ENCODE measurements at places on chromosomes 5 and 9.

DNA sequence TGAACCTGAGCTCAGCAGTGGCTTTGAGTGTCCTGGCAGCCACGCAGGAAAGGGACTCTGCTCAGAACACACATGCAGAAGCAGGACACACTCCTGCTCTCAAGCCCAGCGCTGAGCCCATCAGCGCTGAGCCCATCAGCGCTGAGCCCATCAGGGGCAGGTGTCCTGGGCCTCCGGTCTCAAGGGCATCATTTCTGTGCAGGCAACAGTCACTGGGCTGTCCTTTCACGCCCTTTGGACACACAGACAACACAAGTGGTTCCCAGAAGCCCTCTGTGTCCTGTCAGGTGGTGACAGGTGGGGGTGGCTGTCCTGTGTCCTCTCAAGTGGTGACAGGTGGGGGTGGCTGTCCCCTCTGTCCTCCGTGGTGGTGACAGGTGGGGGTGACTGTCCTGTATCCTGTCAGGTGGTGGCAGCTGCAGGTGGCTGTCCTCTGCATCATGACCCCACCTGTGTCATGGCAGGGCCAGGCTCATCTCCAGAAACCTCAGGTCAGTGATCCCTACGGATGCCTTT, 39.0 kb upstream of the CLPTM1L start:
- DNase-seq: no peak

DNA sequence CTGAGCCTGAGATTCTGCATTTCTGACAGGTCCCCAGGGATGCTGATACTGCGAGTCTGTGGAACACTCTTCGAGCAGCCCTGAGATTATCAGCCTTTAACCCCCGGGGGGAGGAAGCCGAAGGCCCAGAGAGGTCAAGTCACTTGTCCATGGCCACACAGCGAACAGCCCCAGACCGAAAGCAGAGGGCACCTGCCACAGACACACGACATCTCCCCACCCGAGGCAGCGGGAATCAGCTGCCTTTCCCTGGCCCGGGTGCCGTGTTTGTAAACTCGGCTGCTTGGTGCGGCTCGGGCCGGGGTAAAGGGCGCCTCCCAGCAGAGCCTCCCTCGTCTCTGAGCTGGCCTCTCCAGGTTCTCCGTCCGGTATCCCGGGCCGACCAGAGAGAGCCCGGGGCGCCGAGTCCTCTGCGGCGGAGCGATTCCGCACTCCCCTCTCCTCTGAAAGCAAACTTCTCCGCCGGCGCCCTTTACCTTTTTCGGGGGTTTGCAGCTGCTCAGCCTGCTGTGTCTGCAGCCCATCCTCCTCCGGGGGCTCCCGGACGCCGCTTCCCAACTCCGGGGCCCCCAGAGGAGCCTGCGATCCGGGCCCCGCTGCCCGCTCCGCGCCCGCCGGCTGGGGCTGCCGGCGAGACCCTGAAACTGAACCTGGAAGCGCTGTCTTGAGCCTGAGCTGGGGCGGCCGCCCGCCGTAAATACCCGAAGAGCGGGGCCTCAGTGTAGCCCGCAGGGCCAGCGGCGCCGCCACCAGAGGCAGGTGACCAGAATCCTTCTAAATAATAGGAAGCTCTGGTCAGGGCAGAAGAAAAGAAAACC, at the start of gene CCDC69:
TSS of gene CCDC69 (minus strand) at position 646 of the 818 bp plus-strand sequence. CDS start at position 524, 122 bp downstream.
- peak; percentile 75 for DNase-seq

GRCh38 chr5:163248333-163248732, 189.1 kb upstream of the CCNG1 start:
- DNase-seq: no peak

GRCh38 chr5:169063316-169063953, 237.5 kb downstream of the SLIT3 start:
- no peak for DNase-seq

- no peak for DNase-seq
These were observed 35.8 kb downstream of the PIK3R1 start for GRCh38 chr5:68251386-68251785.

DNA sequence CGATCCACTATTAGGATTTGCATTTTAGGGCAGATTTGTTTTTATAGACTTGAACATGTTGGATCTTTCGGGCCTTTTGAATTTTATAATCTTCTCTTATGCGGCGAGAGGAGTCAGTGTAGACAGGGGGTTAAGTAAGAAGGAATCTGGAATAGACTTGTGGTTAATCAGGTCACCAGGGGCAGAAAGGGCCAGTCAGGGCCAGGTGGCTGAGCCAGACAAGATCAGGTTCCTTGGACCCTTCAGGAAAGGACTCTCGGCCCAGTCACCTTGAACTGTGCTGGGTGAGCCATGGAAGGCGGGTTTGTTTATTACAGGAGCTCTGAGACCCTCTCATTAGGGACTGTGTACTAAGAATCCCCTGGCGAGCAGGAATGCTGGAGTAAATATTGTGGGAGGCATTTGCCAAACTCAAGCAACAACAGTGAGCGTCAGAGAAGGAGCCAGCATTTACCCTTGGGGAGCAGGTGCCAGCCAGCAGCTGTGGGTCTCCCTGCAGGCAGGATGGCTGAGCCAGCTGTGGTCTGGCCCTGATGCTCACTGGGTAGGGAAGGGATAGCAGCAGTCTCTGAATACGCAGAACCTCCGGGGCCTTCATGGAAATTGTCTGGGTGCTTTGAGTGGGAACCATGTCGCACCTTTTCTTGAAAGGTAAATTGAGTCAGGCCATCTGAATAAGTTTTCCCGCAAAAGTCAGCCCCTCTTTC, 79.2 kb downstream of the UBE2QL1 start:
- no peak for DNase-seq

DNA sequence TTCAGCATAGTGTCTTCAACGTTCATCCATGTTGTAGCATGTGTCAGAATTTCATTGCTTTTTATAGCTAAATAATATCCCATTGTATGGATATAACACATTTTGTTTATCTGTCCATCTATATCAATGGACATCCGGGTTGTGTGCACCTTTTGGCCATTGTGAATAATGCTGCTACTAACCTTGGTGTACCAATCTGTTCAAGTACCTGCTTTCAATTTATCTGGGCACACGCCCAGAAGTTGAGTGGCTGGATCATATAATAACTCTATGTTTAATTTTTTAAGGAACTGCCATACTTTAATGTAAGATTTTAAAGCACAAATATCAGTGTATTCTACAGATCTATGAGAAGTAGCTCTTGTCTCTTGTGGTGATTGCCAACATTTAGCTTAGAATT, 43.5 kb downstream of the SCAI start:
- DNase-seq: no peak

- DNase-seq: no peak
These were observed 152.3 kb upstream of the KLF9 start for GRCh38 chr9:70566751-70567150.

- DNase-seq: no peak
These were observed 1.3 kb upstream of the ITGA1 start for GRCh38 chr5:52786391-52786790.

DNA sequence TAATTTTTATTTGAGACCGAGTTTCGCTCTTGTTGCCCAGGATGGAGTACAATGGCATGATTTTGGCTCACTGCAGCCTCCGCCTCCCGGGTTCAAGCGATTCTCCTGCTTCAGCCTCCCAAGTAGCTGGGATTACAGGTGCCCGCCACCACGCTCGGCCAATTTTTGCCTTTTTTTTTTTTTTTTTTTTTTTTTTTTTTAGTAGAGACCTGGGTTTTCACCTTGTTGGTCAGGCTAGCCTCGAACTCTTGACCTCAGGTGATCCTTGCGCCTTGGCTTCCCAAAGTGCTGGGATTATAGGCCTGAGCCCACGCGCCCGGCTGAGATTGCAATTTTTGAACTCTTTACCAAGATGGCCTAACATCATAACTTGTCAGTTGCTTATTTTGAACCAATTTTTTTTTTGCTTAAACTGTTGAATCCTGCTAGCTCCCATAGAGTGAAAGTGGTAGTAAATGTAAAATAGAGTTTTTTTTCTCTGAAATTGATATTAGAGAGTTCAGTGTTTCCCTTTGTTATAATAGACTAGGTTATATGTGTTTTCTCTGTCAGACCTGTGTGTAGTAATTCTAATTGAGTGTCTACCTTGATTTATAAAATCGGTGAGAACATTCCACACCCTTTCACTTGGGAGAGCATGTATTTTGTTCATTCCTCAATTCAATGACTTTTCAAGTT, 3.8 kb downstream of the GPBP1 start:
- DNase-seq: no peak

- no peak for DNase-seq
These were observed 43.8 kb downstream of the PRKACG start for GRCh38 chr9:68970151-68970550.

GRCh38 chr5:81761270-81761669, 10.4 kb upstream of the SSBP2 start:
- DNase-seq: no peak

GRCh38 chr9:75451505-75451904, 363.2 kb downstream of the OSTF1 start:
- DNase-seq: no peak

DNA sequence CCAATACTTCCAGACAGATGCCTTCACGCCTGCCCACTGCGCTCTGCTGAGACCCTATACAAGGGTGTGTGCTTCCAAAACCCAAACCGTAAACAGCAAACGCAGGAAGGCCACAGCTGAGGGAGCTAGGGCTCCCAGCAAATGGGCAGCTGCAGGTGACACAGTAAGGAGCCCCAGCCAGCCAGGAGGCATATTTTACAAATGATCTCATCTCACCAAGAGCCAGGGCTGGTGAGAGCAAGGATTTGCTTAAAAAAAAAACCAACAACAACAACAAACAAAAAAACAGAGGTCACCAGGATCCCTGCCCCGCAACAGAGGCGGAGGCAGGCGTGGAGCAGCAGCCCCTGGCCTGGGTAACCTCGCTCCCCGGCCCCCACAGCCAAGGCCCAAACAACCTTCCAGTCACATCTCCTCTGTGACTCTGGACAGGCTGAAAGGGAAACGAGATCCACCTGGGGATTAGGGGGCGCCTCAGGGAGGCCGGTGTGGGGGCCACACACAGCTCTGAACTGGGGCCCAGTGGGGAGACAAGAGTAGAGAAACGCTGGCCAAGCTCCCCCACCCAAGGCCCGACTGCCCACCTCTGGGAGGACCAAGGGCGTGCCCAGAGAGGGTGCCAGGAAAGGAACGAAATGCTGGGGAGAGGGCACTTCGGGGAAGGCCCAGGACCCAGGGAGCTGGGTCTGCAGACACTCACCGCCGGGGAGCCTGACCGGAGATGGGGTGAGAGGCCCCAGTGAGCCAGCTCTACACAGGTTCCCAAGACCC, 3.3 kb downstream of the NACC2 start:
- DNase-seq: peak; percentile 95

DNA sequence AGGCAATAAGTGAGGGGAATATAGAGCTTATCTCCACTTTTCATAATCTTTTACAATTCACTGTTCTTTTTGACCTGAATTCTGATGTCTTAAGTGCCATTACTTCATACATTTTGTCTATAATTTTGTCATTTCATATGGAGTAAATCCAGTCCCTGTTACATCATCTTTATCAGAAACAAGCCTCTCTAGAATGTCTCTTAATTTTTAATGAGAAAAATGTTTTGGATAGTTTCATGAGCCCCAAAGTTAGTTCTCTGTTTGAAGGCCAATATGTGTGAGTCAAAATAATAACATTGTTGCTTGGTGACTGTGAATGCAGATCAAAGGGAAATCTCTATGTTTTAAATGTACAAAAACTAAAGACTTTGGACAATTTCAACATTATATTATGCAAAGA, 329.6 kb upstream of the ARRDC3 start:
- DNase-seq: no peak
